ENCODE measurements at places on chromosomes 6 and 20.

DNA sequence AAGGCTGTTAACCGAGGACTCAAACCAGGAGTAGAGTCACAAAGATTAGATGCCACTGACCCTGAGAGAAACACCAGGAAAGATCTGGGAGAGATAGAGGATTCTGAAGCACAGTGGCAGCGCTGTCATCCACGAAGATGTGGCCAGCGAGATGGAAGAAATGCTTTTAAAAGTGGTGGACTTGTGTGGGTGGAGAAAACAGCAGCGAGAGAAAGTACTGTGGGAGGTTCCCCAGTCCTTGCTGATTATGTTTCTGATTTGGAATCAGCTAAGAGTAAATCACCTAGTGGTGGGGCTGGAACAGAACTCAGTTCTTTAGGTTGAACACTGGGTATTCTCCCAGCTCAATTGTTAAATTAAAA is 435 bp upstream of the ZNF322 start:
- peak; percentile 9 for DNase-seq

- DNase-seq = no peak
Observed at GRCh38 chr6:22774129-22774528, 204.8 kb downstream of the HDGFL1 start.

DNA sequence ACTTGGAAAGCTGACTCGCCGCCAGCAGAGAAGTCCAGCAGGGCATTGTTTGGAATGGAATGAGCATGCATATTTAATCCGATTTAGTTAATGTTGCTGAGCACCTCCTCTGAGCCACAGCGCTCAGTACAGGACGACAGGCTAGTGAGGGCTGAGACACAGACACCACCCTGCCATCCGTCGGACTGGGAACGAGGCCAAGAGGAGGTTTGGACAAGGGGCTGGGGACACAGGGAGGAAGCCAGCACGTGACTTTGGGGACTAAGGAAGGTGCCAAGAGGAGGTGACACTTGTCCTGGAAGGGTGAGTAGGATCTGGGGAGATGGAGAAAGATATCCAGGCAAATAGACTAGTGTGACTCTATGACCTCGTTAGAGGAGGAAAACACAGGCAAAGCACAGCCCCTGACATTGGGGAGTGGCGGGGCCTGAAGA is 152.5 kb upstream of the ECI2 start:
- no peak for DNase-seq

- DNase-seq = no peak
Observed at GRCh38 chr20:19564261-19564660, 193.8 kb upstream of the RIN2 start.
